ENCODE measurements at places on chromosomes 5 and 9. TPM values are rescaled to one million over a fixed set of nuclear protein-coding genes. Genes with fewer than 3 reads are reported as not detected.

GRCh38 chr9:38092200-38092524 is 23.1 kb upstream of the SHB start:
- no peak for DNase-seq

DNA sequence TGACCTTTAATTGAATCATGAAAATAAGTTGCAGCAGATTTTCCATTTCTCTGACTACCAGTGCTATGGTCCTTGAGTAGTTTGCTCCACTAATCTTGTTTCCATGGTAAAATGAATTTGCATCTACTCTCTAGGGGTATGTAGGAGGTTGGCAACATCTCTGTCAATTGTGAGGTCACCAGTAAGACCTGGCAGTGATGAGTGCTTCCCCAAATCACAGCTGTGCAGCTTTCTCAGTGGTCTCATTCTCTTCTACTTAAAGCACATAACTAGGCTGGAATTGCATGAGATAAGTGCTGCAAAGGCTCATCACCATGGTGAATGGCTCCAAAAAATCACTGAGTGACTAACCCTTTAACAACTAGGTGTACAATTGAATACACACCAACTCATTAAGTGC is 36.3 kb downstream of the ADAMTS19 start:
- no peak for DNase-seq

DNA sequence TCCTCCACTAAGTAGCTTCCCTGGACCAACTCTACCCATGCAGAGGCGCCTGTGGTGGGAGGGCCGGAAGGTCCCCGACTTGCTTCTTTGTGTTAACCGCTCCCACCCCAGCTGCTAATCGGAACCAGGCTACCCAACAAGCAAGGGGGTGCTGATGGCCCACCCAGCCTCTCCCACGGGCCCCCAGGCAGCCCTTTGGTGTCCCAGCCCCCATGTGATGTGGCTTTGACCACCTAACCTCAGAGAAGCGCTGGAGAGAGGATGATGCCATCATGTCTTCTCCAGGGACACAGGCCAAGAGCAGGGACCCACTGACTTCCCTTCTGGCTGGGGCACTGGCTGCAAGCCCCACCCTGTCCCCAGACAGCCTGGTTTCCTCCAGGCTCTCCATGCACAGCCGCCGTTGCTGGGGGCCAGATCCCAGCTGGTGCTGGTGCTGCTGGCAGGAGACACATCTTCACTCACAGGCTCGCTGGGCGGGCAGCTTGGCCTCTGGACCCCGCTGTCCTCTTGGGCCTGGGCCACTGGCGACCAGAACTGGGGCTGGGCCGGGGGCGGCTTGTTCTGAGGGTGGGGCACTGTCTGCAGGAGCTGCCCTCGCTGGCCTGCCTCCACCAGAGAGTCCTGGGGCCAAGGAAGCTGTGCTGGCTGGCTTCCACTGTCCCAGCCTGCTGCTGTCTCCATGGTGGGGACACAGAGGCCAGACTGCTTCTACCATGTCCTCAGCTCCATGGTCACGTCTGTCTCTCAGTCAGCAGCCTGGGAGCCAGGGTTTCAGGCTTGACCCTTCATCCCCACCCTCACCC is 27.8 kb downstream of the LAMC3 start:
- no peak for DNase-seq

DNA sequence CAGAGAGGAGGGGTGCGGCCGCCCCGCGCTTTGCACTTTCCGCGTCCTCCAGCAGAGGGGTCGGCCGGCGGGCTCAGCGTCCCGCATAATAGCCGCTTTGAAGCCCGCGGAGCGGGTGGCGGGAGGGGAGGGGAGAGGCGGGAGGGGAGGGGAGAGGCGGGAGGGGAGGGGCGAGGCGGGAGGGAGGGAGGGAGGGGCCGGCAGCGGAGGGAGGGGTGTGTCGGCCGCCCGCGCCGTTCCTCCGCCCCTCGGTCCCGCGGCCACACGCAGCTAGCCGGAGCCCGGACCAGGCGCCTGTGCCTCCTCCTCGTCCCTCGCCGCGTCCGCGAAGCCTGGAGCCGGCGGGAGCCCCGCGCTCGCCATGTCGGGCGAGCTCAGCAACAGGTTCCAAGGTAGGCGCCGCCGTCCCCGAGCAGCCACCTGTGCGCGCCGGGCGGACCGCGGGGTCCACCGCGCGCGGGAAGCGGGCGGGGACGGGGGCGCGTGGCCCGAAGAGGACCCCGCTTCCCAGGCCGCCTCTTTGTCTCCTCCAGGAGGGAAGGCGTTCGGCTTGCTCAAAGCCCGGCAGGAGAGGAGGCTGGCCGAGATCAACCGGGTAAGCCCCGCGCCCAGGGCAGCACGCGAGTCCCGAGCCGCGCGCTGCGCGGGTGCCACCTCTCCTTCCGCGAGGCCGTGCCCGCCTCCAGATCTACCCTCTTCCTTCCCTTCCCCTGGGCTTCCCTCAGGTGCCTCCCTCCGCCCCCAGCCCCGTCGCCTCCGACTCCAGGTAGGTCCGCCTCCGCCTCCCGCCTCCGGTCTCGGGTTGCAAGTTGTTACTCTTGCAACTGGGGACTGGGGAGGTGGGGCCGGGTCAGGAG is at the start of gene AIF1L:
Gene AIF1L, plus strand, starts transcription at position 263 of the 857 bp plus-strand sequence. Its CDS starts 99 bp downstream, at position 362.
- DNase-seq: no peak

GRCh38 chr9:31535651-31536050 is 848.8 kb upstream of the ACO1 start:
- DNase-seq: no peak

- no peak for DNase-seq
Measured at GRCh38 chr9:34985311-34985899, 4.1 kb upstream of the DNAJB5 start.

DNA sequence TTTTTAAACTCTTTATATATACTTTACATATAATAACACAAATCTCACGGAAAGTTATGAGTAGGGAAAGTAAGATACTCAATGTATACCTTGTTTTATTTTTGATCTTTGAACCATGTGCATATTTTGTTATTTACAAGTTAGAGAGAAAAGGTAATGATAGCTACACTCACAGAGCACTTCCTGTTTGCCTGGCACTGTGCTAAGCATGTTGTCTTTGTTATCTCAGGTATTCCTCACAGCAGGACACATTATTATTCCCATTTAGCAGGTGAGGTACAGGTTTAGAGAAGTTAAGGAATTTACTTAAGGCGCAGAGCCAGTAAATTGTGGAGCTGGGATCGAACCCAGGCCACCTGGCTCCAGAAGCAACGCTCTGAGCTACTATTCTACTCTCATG is 3.0 kb downstream of the C9 start:
- no peak for DNase-seq

DNA sequence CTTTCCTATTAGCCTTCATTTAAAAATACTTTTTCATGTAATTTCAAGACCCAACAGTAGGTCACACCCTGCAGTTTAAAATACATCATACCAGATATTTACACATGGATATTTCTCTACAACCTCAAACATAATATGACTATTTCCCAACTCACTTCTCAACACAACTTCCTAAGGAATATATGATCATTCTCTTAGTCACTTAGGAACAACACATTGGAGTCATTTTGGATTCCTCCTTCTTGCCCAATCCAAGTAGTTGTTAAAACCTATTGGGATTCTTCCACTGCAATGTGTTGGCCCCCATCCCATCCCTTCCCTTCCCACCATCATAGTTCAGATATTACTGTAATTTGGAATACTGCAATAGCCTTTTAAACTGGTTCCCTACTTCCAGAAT is 145.5 kb downstream of the DCP2 start:
- no peak for DNase-seq

GRCh38 chr5:40485021-40485998 is 194.4 kb upstream of the PTGER4 start:
- DNase-seq: no peak

LRRTM2 gene
- total RNA-seq: not detected

CBY3 gene
- 0.39 TPM for total RNA-seq

IFNA2 gene
- total RNA-seq: not detected

PLEKHG4B gene
- total RNA-seq: 8.9 TPM

MAMDC2 gene
- total RNA-seq: 1.5 TPM

SIGMAR1 gene
- total RNA-seq: 131 TPM

ANKRD18B gene
- total RNA-seq: 7.3 TPM

SET gene
- total RNA-seq: 422 TPM

NINJ1 gene
- total RNA-seq: 26.7 TPM

FOCAD gene
- total RNA-seq: 9.8 TPM

C5orf58 gene
- total RNA-seq: 0.15 TPM

SLCO4C1 gene
- total RNA-seq: 0.90 TPM

OGN gene
- total RNA-seq: 0.08 TPM

Measured in Panc1 (cell line).